ENCODE measurements at places on chromosomes 6 and 20.

- no peak for DNase-seq
These were observed 14.6 kb downstream of the MYBL2 start for GRCh38 chr20:43681468-43681942.

DNA sequence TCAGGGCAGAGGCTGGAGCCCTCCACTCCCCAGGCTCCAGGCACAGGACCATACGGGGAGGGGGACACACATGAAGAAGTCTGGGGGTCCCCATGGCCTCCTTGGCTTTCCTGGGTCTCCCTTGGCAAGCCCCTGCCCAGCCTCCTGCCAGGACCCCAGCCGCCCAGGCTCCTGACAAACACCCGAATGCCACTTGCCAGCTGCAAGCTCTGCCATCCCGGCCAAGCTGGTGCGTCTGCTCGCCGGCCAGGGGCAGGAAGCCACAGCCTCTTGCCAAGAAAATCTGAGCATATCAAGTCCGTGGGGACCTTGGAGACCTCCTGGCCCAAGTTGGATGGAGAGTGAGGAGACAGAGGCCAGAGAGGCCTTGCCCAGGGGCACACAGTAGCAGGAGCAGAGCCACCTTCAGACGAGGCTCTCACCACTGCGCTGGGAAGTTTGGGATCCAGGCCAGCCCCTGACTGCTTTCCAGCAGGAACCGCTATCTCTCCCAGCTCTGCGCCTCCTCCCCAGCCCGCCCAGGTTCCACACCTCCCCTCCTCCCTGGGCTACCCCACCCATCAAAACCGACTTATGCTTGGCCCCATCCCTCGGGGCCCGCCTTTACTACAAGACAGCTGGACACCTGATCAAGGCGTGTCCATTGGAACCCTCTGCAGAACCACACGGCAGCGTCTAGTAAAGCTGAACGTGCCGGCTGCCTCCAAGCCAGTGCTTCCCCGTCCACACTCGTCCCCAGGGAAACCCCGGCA is 80.2 kb downstream of the GRM4 start:
- DNase-seq = no peak

DNA sequence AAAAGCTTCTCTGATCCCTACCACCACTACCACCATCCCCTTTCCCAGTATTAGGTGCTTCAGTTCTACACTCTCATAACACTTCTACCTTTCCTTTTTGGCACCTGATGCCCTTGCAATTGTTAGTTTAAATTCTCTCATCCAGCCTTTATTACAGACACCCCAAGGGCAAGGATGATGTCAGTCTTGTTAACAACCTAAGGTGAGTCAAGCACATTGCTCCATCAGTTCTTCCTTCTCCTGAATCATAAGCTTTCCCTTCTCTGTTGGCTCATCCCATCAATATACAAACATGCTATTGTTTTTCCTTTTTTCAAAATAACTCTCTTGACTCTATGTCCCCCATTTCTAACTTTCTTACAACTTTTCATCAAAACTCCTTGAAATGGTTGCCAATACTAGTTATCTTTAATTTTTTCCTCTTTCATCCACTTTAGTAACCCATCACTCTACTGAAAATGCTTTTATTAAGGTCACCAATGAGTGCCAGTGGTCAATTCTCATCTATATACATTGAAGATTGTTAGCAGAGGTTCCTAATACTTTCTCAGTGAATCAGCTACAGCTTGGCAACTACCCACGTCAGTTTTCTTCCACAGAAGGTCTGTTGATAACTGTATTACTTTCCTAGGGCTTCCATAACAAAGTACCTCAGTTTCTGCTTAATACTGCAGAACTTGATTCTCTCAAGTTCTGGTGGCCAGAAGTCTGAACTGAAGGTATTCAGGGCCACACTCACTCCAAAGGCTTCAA is 97.1 kb upstream of the FLRT3 start:
- no peak for DNase-seq

GRCh38 chr20:37567671-37568588 is 40.3 kb upstream of the BLCAP start:
- DNase-seq = peak; percentile 29

DNA sequence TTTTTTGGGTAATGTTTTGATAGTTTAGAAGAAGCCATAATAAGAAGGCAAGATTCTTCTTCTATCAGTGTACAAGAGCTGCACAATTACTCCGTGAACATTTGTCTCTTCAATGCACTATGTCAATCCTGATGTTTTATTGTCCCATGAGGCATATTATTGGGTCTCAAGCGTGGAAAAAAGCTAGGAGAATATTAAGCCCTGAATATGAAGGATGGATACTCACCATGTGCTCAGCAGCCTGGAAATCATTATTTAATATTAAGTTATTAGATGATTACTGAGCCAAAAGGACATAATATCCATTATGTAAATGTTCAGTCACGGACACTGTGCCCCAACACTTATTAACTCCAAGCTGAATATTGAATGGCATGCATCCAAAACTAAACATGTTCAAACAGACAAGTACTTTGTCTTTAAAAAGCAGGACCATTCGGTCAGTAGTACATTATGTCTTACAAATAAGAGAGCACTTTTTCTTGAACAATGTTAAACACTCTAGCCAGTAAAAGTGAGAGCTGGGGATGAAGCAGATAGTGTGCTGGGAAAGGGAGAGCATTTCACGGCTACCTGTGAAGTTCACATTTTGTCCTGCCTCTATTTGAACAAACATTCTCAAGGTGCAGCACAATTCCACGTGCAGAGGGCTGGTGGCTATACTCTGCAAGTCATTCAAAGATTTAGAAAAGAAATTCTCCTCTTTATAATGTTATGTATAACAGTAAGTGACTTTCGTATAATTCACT is 70.6 kb upstream of the CNR1 start:
- DNase-seq = no peak

Data from GF-D8 (cell line).